Right ventricle myocardium inferior (tissue), 1 donor: ENCODE measurements at places on chromosomes 3 and 15. TPM values are rescaled to one million over a fixed set of nuclear protein-coding genes. Genes with fewer than 3 reads are reported as not detected.

Gene ECE2
- not detected for total RNA-seq

Gene USP8
- 44.7 TPM for total RNA-seq

DNA sequence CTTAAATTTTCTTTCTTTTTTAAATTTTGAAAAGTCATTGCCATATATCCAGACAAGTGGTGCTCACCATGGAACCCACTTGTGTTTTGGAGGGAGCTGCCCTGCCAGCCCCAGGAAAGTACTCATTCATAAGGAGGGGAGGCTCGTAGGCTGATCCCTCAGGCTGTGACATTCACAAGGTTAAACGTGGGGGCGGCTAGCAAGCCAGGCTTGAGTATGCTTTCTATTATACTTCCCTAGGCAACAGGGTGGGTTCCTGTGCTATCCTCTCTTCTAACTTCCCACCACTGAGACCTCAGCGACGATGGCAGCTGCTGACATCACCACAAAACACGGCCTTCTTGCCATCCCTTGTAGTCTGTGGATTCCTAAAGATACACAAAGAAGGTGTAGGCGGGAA lies 160.5 kb upstream of the C2CD4B start:
- DNase-seq: no peak

DNA sequence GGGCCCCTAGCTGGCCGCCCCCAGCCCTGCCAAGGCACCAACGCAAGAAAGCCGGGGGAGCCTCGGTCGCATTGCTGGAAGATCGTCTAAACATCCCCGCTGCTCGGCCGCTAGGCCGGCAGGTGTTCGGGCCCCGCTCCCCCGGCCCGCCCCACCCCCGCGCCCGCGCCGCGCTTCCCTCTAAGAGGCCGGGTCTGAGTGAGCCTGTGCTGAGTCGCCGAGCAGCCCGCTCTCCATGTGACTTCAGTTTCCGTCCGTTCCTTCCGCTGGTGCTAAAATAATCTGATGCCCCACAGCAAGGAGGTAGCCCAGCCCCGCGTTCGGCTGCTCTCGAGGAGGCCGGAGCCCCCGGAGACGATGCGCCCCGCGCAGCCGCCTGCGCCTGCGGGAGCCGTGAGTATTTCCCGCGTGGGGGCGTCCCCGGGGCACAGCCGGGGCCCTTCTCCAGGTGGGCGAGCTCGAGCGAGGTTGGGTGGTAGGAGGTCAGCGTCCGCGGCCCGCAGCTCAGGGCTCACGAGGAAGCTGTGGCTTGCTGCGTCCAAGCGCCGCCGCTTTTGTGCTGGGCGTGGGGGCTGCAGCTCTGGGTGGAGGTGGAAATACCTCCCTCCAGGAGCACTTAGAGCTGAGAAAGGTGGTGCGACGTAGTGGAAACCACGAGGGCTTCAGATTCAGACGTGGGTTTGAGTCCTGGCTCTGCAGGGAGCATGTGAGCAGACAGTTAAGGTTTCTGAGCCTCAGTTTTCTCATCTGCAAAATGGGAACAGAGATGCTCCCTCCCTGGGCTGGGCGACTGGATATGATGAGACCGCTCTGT lies at the start of gene NRROS:
Gene NRROS (plus strand): TSS at position 212 of the 814 bp plus-strand sequence. CDS start 14,846 bp downstream, outside the sequence.
- peak; percentile 89 for DNase-seq
